Activated CD4-positive, alpha-beta T cell treated with anti-CD3 and anti-CD28 coated beads for 4 hours (primary cell): ENCODE measurements at places on chromosomes 6 and 20.

GRCh38 chr6:42937548-42938427 is 8.5 kb downstream of the CNPY3 start:
- DNase-seq, result no peak

DNA sequence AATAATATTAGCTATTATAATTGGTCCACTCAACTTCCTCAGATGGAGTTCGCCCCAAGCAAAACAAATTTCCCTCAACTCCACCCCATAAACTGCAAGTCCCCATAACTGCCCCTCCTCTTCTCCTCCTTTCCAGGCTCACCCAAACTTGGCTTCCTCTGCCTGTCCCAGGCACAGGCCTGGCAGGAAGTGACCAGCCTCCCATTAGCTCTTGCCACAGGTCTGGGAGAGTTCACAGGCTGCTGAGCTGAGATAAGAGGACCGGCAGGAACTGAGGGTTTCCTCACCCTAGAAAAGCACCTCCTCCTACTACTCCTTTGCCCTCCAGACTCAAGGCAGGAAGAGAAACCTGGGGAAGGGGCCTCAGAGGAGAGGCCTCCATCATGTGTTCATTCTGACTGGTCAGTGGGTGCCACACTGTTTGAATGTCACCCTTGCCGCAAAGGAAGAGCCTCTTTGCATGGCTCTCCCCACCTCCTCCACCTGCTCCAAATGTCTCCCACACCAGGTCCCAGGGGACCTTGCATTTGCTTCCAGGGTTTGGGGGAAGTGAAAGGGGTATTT is 24.5 kb upstream of the SMIM29 start:
- no peak for DNase-seq

- DNase-seq, result no peak
These were observed 102.3 kb downstream of the ARHGAP18 start for GRCh38 chr6:129607581-129608186.

- no peak for DNase-seq
These were observed 531.0 kb downstream of the EPM2A start for GRCh38 chr6:145204301-145204700.

DNA sequence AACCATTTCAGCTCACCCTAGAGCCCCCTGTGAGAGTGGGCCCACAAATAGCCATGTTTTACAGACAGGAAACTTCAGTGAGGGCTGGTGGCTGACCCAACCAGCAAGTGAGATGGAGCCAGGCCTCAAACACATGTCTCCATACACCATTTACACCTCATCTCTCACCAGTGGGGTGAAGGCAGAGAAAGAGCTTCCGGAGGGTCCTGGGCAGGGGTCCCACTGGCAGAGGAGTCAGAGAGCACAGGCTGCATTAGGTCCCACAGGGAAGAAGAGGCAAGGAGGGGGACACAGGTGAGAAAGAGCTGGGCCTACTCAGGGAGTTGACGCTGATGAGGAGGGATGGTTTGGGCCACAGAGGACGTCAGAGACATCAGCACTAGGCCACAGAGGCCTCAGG is 172.6 kb downstream of the VEGFA start:
- DNase-seq, result no peak

GRCh38 chr6:56314683-56315523 is 67.5 kb upstream of the COL21A1 start:
- DNase-seq, result no peak

DNA sequence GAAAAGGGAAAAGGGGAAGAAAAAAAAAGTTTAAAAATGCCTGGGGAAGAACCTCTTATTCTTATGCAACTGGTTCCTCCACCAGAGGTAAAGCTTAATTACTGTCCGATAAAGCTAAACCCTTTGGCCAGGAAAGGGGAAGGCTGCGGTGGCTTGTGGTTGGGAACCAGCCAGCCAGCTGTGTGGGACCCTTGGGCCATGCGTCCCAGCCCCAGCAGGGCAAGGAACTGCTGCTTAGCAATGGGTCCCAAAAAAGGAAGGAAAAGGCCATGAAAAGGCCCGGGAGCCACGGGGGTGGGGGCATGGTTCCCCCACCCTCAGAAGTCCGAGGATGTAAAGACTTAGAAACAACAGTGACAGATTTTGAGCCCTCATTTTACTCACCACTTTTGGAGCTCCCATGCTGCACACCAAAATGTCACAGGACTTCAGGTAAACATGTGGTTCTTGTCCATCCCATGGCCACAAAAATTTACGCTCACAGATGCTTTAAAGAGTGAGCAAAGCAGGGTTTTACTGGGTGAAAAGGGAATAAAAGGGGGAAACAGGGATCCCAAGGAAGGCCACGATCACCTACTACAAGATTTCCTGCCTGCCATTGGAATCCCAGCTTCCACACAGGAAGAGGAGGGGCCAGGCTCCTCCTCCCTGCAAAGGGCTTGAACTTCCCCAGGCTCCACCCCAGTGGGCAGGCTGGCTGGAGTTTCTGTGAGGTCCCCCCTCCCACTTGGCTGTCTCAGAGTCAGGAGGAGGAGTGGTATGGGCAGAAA is 1234.7 kb upstream of the GJE1 start:
- no peak for DNase-seq

DNA sequence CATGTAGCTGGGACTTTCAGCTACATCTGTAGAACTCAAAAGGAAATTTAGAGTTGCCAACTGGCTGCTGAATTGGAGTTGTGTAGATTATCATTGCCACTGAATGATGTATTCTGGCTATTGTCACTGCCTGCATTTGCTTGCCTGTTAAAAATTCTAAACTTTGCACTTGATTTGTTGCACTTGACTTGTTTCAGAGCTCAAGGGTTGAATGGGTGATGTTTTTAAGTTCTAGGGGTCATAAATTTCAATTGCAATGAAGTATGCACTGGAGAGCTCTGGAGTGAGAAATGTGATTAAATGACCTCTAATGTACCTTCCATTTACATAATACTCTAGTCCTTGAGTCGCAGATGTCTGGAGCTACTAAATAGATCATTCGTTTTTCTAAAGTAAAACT is 102.4 kb downstream of the TNFRSF21 start:
- DNase-seq, result no peak

- DNase-seq, result no peak
These were observed 75.4 kb downstream of the TMEM244 start for GRCh38 chr6:129785756-129786135.

DNA sequence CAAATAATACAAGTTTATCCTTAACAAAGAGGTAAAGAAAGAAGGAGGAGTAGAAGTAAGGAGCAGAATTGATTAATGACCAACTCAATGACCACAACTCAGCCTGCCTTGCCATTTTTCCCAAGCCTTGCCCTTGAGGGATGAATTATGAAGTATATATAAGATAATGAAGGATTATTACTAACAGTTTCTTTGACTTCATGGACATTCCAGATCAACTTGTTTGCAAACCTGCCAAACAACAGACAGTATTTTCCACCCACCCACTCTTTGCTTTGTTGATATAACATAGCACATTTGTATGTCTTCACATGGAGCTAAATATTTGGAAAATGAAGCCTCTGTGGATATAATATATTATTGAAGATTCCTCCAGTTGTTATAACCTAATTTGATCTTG is 9.9 kb upstream of the C6orf141 start:
- no peak for DNase-seq

GRCh38 chr6:149153100-149153499 is 164.4 kb upstream of the TAB2 start:
- DNase-seq, result no peak

- DNase-seq, result no peak
These were observed 132.9 kb downstream of the FOXO3 start for GRCh38 chr6:108693430-108694154.

- DNase-seq, result no peak
These were observed 42.8 kb upstream of the MRPS10 start for GRCh38 chr6:42260396-42260888.

DNA sequence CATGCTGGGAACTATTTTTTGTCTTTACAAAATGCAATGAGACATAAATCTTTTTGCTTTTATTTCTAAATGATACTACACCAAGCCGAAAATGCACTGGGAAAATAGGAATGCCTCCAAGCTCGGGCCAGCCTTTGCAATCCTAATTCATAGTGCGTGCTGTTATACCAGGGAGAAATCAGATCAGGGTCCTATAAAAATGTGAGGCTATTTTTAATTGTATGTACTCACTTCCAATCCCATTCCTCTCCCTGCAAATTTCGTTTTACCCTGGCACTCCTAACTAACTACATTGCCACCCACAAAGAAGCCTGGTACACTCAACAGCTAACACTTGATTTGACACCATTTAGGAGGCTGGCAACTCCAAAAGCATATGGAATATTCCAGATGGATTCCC is 350.6 kb upstream of the ZFP64 start:
- no peak for DNase-seq

DNA sequence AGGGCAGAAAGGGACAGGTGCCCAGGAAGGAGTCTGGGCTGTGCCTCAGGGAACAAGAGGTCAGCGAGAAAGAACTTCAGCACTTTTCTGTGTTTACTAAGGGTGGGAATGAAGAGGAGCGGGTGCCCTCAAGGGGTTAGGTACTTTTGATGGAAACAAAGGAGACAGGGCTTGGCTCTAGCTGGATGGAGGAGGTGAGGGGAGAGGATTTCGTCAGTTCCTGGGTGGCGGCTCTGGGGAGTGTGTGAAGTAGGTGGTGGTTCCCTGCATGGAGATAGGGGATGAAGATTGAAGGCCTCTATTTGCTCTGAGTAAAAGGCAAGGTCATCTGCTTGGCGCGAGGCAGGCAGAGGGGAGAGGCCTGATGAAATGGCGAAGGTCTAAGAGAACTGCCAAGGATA is 40.0 kb upstream of the ANKRD60 start:
- no peak for DNase-seq

- no peak for DNase-seq
These were observed 749.7 kb upstream of the ADGRB3 start for GRCh38 chr6:67885081-67886033.

DNA sequence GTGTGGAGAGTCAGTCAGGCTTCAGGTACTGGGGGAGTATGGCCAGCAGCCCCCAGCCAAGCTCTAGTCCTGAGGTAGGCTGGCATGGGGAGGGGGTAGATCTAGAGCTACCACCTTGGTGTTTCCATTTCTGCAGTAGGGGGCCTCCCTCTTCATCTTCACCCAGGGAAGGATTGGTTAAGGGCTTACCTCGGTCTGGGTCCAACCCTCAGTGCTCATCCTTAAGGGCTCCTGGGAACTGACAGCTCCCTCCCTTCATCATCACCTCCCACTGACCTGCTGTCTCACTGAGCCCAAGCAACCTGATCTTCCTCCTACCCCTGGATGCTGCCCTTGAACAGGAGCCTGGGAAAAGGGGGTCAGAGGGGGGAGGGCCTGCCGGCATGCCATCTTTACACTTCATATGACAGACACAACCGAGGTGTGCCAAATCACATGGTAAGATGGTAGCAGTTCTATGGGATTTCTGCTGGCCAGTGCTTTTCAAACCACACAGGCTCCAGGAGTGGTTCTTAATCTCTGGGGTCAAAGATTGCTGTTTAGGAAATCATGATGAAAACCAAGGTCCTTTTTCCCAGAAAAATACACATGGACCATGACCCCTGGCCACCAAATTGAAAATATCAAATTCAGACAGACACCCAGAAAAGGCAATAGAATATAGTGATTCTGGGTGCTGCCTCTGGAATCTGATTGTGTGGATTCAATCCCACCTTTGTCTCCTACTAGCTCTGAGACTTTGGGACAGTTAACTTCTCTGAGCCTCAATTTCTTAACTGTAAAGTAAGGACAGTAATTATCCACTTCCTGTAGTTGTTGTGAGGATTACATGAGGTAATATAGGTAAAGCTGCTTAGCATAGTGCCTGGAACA is 3.0 kb downstream of the TP53INP2 start:
- DNase-seq, result no peak

GRCh38 chr6:89692256-89692655 is 53.7 kb upstream of the LYRM2 start:
- DNase-seq, result no peak

DNA sequence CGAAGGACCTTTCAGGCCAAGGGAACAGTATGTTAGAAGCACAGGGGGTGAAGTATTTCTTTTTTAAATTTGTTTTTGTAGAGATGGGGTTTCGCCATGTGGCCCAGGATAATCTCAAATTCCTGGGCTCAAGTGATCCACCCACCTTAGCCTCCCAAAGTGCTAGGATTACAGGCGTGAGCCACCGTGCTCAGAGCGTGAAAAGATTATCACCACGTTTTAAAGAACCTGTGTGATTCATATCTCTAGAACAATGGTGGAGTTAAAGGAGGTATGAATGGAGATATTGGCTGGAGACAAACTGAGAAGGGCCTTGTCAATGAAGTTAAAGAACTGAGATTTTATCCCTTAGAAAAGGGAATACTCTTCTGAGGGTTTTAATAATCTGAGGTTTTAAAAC is 9.7 kb downstream of the ASF1A start:
- no peak for DNase-seq

- DNase-seq, result no peak
These were observed 562.9 kb upstream of the CHD6 start for GRCh38 chr20:42181064-42181463.

- no peak for DNase-seq
These were observed 273.9 kb upstream of the RNF217 start for GRCh38 chr6:124688369-124688768.

DNA sequence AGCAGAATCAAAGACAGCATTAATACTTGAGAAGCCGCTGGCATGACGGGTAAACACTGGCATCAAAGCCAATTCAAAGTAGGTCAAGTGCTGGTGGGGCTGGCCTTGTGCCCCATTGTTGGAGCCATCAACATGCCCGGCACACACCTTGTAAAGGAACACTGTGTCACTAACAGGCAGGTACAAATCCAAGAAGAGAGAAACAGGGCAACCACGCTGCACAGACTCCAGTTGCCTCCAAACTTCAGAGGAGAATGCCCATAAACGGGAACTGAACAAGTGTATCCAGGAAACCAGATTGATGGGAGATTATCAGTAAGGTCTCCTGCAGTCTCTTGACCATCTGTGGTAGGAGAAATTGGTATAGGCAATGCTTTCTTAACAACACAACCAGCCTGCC is 127.0 kb upstream of the STXBP5 start:
- DNase-seq, result no peak

- no peak for DNase-seq
These were observed 478.5 kb downstream of the QKI start for GRCh38 chr6:163892824-163893561.

- no peak for DNase-seq
These were observed 129.5 kb upstream of the SGK1 start for GRCh38 chr6:134447423-134447822.

GRCh38 chr20:17664025-17664633 is 17.9 kb downstream of the RRBP1 start:
- DNase-seq, result no peak

DNA sequence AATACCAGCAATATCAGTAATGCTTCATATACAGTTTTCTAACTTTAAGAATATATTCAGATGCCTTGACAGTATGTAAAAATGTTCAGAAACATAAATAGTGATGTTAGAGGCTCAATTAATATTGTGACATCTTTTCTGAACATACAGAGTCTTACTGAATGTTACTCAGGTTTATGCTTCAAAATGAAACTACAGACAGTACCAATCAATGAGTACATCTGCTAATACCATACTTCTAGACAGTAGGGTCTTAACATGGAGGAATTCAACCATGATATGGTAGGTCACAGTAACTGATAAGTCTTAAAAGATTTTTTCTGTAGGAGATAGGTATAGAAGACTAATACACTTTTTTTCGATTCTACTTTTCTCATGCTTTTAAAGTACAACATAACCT is 8.3 kb downstream of the GCLC start:
- no peak for DNase-seq

- DNase-seq, result no peak
These were observed 53.0 kb downstream of the DEK start for GRCh38 chr6:18211338-18211737.
